ENCODE measurements at places on chromosomes 7 and 10. TPM values are rescaled to one million over a fixed set of nuclear protein-coding genes. Genes with fewer than 3 reads are reported as not detected.

DNA sequence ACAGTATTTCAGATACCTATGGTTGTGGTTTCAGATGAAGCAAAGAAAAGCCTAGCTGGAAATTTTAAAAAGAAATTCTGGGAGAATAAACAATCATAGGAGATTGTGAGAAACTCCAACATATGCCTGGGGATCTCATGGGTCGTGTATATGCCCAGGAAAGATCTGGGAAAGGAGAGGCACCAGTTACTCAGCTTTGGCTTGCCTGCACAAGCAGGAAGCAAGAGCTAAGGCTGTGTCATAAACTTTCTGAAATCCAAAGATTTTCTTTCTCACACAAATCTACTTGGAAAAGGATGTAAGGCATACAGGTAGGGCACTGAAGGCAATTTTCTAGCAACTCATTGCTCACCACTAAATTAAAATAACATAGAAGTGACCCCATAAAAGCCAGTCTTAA lies 373.6 kb downstream of the CDC14C start:
- no peaks in the 10 kb centered on the region for H3K27me3 ChIP-seq
- H3K27ac ChIP-seq: no peak overlapping the region
- H3K4me1 ChIP-seq: no peaks in the 10 kb centered on the region
- no peaks in the 10 kb centered on the region for H3K36me3 ChIP-seq
- DNase-seq: no peak

DNA sequence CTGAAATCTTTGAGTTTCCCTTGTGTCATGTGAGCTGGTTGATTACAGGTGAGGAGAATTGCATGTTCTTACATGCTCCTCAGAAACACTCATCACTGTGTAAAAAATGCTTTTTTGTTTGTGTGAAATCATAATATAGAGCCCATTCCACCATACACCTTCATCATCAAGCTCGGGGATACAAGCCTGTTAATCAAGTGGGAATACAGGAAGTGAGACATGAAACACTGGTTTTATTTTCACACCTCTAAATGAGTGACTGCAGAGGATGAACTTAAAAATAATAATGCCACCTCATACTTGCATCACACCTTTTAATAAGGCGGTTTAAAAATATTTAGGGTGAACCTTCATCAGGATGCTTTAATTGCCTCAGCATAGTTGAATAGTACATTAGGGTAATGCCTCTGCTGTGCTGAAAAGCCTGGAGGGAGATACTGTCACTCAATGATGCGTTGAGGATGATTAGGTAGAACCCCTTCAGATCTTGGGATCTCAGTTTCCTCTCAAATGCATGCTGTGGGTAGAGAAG lies 164.6 kb downstream of the AUTS2 start:
- H3K27ac ChIP-seq: no peak overlapping the region
- H3K27me3 ChIP-seq: no peaks in the 10 kb centered on the region
- no peak overlapping the region for H3K4me3 ChIP-seq
- H3K36me3 ChIP-seq: no peaks in the 10 kb centered on the region
- no peak for DNase-seq

GRCh38 chr7:116180302-116180701 lies 30.0 kb upstream of the TES start:
- no peaks in the 10 kb centered on the region for H3K27me3 ChIP-seq
- peaks cover 3% of the 10 kb centered on the region for H3K4me1 ChIP-seq
- H3K36me3 ChIP-seq: no peaks in the 10 kb centered on the region
- DNase-seq: peak; percentile 68

DNA sequence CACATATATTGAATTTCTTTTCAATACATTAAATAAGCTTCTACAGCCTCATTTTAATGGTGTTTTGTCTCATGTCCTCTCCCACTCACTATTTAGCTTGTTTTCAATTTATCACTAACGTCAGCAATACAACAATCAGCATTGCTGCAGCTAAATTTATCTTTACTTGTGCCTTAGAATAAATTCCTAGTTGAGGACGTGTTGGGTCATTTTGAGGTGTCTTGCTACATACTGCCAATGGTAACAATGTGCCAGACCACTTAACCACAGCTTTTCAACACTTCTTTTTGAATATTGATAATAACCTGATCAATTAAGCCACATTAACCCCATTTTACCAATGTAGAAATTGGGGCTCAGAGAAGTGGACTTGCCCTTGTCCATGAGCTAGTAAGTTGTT lies 26.0 kb downstream of the FRMPD2 start:
- no peaks in the 10 kb centered on the region for H3K36me3 ChIP-seq
- peaks cover 3% of the 10 kb centered on the region for H3K4me1 ChIP-seq
- H3K27ac ChIP-seq: no peak overlapping the region
- H3K27me3 ChIP-seq: peaks cover 11% of the 10 kb centered on the region
- H3K4me3 ChIP-seq: no peak overlapping the region
- no peak for DNase-seq

- no peaks in the 10 kb centered on the region for H3K36me3 ChIP-seq
- H3K4me3 ChIP-seq: no peak overlapping the region
- no peaks in the 10 kb centered on the region for H3K27me3 ChIP-seq
- no peak overlapping the region for H3K27ac ChIP-seq
- DNase-seq: peak; percentile 19
These were observed 30.0 kb downstream of the SLC26A4 start for GRCh38 chr7:107690611-107691010.

GRCh38 chr10:95637911-95638310 lies 18.6 kb downstream of the ALDH18A1 start:
- H3K4me3 ChIP-seq: no peak overlapping the region
- H3K36me3 ChIP-seq: peaks cover 58% of the 10 kb centered on the region
- no peaks in the 10 kb centered on the region for H3K27me3 ChIP-seq

DNA sequence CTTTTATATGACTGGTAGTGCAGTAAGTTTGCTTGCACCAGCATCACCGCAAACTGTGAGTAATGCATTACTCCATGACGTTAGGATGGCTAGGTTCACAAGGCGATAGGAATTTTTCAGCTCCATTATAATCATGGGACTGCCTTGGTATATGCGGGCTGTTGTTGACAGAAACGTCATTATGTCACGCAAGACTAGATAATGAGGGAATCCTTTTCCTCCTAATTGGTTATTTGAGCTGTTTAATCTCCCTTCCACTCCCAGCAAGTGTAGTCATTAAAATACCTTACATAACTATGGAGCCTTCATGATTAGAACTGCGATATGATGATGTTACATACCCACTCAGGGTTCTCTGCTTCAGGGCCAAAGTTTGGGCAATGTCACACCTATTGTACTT lies 17.3 kb downstream of the KLLN start:
- no peaks in the 10 kb centered on the region for H3K27me3 ChIP-seq
- peaks cover 7% of the 10 kb centered on the region for H3K4me1 ChIP-seq
- peak; percentile 97 for DNase-seq
- no peak overlapping the region for H3K27ac ChIP-seq
- H3K36me3 ChIP-seq: no peaks in the 10 kb centered on the region
- no peak overlapping the region for H3K4me3 ChIP-seq

DNA sequence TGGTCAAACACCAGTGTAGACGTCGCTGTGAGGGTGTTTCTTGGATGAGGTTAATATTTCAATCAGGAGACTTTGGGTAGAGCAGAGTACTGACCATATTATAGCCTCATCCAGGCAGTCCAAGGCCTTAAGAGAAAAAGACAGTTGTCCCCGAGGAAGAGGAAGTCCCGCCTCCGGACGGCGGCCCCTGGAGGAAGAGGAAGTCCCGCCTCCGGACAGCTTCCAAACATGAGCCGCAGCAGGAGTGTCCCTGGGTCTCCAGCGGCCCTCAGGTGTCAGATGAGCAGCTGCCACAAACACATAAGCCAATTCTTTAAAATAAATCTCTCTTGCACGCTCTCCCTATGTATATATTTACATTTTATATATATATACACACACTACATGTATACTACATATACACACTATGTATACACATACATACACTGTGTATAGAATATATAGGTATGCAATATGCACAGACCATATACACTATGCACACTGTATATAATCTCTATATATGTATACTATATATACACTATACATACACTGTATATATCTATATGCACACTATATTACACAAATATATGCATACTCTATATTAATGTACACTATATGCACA lies 37.5 kb downstream of the PWWP2B start:
- H3K4me3 ChIP-seq: no peak overlapping the region
- no peaks in the 10 kb centered on the region for H3K27me3 ChIP-seq
- no peak for DNase-seq
- no peak overlapping the region for H3K27ac ChIP-seq

DNA sequence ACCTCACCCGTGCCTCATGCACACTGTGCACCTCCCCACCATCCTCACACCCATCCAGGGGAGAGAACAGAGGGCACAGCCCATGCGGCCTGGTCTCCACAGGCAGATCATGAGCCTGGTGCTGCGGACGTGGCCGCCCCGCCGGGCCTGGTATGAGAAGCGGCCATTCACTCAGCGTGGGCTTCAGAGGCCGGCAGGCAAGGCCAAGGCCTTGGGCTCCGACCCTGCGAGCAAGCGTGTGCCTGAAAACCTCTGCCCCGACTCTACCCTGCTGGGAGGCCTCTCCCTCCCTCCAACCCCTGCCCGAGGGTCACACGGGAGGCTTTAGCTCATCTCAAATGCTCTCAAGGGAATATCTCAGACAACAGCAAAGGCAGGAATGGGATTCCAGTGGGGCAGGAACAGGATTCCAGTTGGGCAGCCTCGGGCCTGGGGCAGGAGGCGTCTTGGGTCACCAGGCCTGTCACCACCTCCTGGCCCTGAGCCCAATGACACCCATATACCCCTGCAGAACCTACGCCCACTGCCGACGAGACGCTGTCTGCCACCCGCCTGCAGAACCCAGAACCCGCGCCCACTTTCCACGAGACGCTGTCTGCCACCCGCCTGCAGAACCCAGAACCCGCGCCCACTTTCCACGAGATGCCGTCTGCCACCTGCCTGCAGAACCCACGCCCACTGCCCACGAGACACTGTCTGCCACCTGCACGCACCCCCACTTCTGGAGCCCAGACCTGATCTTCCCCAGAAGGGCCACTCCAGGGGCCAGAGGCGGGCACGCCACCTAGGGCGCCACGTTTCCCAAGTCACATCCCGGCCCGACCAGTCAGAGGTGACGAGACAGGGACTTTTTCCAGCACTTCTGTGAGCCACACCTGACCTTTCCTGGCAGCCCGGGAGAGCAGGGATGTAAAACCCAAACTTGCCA lies 38.9 kb downstream of the ADAP1 start:
- no peak for DNase-seq
- no peaks in the 10 kb centered on the region for H3K4me1 ChIP-seq
- no peak overlapping the region for H3K4me3 ChIP-seq

GRCh38 chr7:21966271-21966670 lies 20.6 kb upstream of the CDCA7L start:
- no peaks in the 10 kb centered on the region for H3K4me1 ChIP-seq
- no peak overlapping the region for H3K27ac ChIP-seq
- DNase-seq: no peak
- H3K36me3 ChIP-seq: no peaks in the 10 kb centered on the region

- no peak overlapping the region for H3K27ac ChIP-seq
- no peak for DNase-seq
- H3K36me3 ChIP-seq: no peaks in the 10 kb centered on the region
These were observed 57.7 kb downstream of the SLIT1 start for GRCh38 chr10:97128039-97128492.

- H3K4me3 ChIP-seq: no peak overlapping the region
- H3K4me1 ChIP-seq: no peaks in the 10 kb centered on the region
- no peak for DNase-seq
These were observed 394.3 kb downstream of the DNAJB6 start for GRCh38 chr7:157731126-157731525.

GRCh38 chr7:12961910-12962480 lies 274.6 kb downstream of the ARL4A start:
- H3K36me3 ChIP-seq: no peaks in the 10 kb centered on the region
- no peaks in the 10 kb centered on the region for H3K4me1 ChIP-seq
- no peak overlapping the region for H3K27ac ChIP-seq
- DNase-seq: no peak
- H3K27me3 ChIP-seq: no peaks in the 10 kb centered on the region

GRCh38 chr7:22426463-22427094 lies 69.6 kb upstream of the RAPGEF5 start:
- H3K4me1 ChIP-seq: no peaks in the 10 kb centered on the region
- DNase-seq: no peak
- H3K4me3 ChIP-seq: no peak overlapping the region
- no peaks in the 10 kb centered on the region for H3K27me3 ChIP-seq
- no peaks in the 10 kb centered on the region for H3K36me3 ChIP-seq

- no peaks in the 10 kb centered on the region for H3K27me3 ChIP-seq
- H3K4me3 ChIP-seq: no peak overlapping the region
- no peak overlapping the region for H3K27ac ChIP-seq
- H3K36me3 ChIP-seq: no peaks in the 10 kb centered on the region
- H3K4me1 ChIP-seq: peaks cover 29% of the 10 kb centered on the region
These were observed 104.9 kb downstream of the CTBP2 start for GRCh38 chr10:125055446-125055845.

- no peak overlapping the region for H3K27ac ChIP-seq
- H3K4me3 ChIP-seq: no peak overlapping the region
- peaks cover 72% of the 10 kb centered on the region for H3K36me3 ChIP-seq
- H3K4me1 ChIP-seq: no peaks in the 10 kb centered on the region
- H3K27me3 ChIP-seq: no peaks in the 10 kb centered on the region
These were observed 96.8 kb downstream of the TRRAP start for GRCh38 chr7:98974906-98975816.

GRCh38 chr10:109886781-109887140 lies 36.5 kb downstream of the XPNPEP1 start:
- peaks cover 40% of the 10 kb centered on the region for H3K36me3 ChIP-seq
- peak overlapping the region; percentile 63 for H3K27ac ChIP-seq
- DNase-seq: peak; percentile 26
- H3K4me3 ChIP-seq: no peak overlapping the region
- no peaks in the 10 kb centered on the region for H3K27me3 ChIP-seq
- peaks cover 18% of the 10 kb centered on the region for H3K4me1 ChIP-seq

DNA sequence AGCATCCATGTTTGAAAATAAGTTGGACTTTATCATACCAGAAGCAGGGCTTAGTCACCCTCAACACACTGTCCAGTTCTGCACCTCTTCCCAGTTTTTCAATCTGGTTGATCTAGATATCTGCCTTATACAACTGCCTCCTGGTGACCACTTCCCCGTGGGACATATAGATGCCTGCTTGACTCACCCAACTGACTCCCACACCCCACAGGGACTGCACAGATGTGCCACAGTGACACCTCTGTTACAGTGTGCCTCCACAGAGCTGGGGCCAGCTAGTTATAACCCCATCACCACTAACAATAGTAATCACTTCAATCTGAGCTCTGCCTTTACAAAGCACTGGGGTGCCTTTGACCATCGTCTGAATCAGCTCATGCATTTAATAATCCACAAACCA lies 82.6 kb upstream of the AOAH start:
- no peak for DNase-seq
- H3K4me3 ChIP-seq: no peak overlapping the region
- H3K27me3 ChIP-seq: no peaks in the 10 kb centered on the region
- no peaks in the 10 kb centered on the region for H3K4me1 ChIP-seq
- H3K36me3 ChIP-seq: no peaks in the 10 kb centered on the region
- H3K27ac ChIP-seq: no peak overlapping the region

PLXDC2 gene
- 6.1 TPM for total RNA-seq

ST8SIA6 gene
- total RNA-seq: 0.18 TPM

SYT15B gene
- 0.56 TPM for total RNA-seq

GALNT11 gene
- total RNA-seq: 24.4 TPM

PDK4 gene
- under 0.01 TPM for total RNA-seq

CALHM3 gene
- not detected for total RNA-seq
